SJSA1 (cell line): ENCODE measurements at places on chromosomes 5 and 9.
A peak's percentile ranks its signal among the peaks of the same experiment; 100 is the strongest.

DNA sequence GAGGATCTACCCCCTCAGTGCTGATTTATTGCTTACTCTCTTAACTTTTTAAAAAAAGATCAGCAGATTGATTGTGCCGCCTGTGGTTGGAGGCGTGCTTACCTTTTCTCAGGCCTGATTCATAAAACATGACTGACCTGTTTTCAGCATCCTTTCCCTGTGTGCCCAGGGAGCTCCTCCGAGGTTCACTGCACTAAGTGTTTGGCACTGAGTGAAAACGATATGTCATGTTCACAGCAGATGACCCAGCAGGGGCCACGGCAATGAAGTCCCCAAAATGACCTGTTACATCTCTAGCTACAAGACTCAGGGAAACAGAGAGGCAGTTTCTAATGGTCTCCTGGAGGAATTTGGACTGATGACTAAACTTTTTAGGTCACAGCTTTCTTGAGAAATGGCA, 69.9 kb downstream of the INSYN2B start:
- no peak for DNase-seq

DNA sequence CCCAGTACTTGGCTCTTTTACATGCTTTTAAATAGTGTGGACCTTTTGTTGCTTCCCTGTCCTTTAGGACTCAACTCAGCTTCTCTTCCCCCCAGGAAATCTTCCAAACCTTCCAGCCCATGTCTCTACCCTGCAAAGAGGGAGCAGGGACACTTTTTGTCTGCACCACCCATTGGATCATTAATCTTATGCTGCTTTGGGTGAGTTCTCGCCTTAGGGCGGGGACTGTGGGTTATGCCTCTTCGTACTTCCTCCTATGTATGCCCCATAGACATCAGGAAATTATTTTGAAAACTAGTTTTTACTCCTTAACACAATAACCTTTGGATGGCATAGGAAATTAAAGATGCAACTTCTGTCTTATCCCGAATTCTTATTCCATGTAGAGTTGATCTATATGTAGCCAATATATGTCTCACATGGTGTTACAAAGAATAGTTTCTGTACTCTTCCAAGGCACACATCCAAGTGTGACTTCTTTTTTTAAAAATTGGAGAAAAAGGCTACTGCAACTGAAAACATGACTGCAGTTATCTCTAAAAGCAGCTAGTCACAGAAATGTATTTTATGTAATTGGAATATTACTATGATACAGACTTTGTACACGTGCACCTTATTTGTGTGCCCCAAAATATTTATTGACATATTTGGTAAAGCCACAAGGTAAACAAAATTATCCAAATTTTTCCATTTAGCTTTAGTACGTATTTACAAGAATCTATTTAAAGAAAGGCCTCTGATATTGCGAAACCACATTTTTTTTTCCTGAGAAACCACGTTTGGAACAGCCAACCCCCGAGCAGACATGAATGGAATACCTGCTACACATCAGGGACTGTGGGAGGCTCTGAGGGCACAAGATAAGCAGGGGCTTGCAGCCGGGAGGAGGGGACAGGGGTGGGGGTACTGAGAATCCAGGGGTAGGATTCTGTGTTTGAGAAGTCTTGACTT, 133.6 kb downstream of the WDR41 start:
- no peak for DNase-seq

DNA sequence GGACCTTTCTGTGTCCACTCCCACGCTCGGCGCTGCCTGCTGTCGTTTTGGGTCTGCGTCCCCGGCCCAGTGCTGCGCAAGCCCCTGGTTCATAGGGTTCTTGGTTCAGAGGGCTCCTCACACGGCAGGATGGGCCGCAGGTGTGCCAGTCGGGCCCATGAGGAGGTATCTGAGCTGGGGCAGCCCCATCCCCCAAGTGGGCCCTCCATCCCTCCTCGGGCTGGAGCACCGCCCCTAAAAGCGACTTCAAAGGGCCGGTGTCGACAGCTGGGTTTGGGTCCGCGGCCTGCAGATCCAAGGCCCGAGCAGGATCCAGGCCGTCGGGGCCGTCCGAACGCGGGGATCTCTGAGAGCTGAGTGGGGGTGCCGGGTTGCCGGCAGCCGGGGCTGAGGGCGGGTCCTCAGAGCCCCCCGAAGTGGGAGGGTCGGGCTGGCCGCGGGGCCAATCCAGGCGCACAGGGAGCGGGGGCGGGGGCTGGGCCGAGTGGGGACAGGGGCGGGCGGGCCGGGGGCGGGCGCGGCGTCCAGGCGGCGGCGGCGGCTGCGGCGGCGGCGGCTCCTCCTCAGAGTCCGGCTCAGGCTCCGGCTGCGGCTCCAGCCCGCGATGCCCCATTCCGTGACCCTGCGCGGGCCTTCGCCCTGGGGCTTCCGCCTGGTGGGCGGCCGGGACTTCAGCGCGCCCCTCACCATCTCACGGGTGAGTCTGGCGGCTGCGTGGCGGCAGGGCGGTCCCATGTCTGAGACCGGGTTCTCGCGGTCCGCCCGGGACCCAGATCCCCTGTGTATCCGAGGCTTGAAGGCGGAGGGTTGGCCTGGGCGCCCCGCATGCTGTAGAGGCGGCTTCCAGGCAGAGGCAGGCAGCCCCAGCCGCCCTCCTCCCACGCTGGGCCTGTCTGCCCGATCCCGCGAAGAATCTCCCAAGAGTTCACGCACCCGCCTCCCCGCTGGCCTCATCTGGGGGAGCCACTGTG, at the start of gene PDLIM4:
Gene PDLIM4, plus strand, starts transcription at position 566 of the 971 bp plus-strand sequence. Its CDS starts 39 bp downstream, at position 605.
- DNase-seq = peak; percentile 77

DNA sequence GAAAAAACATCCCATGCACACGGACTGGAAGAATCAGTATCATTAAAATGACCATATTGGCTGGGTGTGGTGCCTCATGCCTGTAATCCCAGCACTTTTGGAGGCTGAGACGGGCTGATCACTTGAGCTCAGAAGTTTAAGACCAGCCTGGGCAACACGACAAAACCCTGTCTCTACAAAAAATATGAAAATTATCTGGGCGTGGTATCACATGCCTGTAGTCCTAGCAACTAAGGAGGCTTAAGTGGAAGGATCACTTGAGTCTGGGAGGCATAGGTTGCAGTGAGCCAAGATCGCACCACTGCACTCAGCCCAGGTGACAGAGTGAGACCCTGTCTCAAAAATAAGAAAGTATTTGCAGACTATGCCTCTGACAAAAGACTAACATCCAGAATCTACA, 68.4 kb downstream of the TTC39B start:
- no peak for DNase-seq

DNA sequence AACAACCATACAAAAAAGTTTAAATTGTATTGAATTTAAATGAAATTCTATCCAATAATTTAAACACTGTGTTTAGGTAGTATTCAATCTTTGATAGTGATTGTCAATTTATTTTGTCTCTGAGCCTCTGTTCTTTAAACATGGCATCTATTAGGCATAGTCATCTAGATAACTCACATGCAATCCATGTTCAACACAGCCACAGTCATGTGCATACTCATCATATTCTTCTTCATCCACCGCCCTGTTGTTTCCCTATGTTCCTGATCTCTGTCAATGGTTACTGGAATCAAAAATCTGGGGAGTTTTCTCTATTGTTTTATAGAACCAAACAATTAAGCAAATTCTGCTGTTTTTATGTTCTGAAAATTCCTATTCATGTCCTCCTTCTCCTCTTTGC, 521.1 kb upstream of the DAB2 start:
- no peak for DNase-seq
